Breast epithelium (tissue), 4 donors: ENCODE measurements at places on chromosomes 6 and 20. TPM values are rescaled to one million over a fixed set of nuclear protein-coding genes. Genes with fewer than 3 reads are reported as not detected.

IPCEF1 gene
- total RNA-seq, result 6.7 TPM

LINC00237 gene
- not detected for total RNA-seq

- H3K4me3 ChIP-seq, result no peak overlapping the region
- DNase-seq, result no peak
- no peak overlapping the region for H3K27ac ChIP-seq
- H3K4me1 ChIP-seq, result no peaks in the 10 kb centered on the region
Observed at GRCh38 chr20:46275091-46275490, 33.2 kb downstream of the CDH22 start.

DNA sequence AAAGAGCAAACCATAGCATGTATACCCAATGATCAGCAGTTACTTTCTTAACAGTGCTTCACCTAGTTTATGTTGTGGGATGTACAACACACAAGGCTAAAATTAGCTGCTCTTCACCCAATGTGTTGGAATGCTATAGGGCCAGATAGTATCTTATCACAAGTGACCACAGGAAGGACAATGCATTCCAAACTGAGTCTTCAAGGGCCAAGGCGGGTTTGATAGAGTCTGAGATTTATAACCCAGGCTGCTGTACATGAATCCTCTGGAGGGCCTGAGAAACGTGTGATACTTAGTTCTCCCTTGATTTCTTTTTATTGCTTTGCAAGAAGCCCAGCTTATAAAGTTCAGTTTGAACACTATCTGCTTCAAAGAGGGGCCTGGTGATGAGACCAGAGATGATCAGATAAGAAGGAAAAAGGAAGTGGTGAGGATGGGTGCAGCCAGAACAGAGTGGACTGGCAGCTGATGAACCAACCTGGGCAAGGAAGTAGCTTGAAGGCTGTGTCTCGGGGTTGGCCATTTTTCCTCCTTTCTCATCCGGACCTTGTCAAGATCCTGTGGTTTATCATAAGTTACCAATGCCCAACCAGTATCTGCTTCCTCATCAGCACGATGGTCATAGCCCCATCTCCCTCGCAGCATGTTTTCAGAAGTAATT lies 62.2 kb upstream of the BMP2 start:
- no peaks in the 10 kb centered on the region for H3K4me1 ChIP-seq
- DNase-seq, result no peak
- H3K36me3 ChIP-seq, result no peaks in the 10 kb centered on the region
- H3K4me3 ChIP-seq, result no peak overlapping the region

- DNase-seq, result no peak
- H3K4me3 ChIP-seq, result no peak overlapping the region
- no peaks in the 10 kb centered on the region for H3K36me3 ChIP-seq
- no peak overlapping the region for H3K27ac ChIP-seq
- no peaks in the 10 kb centered on the region for H3K27me3 ChIP-seq
Observed at GRCh38 chr6:169234634-169235033, 19.0 kb downstream of the THBS2 start.

DNA sequence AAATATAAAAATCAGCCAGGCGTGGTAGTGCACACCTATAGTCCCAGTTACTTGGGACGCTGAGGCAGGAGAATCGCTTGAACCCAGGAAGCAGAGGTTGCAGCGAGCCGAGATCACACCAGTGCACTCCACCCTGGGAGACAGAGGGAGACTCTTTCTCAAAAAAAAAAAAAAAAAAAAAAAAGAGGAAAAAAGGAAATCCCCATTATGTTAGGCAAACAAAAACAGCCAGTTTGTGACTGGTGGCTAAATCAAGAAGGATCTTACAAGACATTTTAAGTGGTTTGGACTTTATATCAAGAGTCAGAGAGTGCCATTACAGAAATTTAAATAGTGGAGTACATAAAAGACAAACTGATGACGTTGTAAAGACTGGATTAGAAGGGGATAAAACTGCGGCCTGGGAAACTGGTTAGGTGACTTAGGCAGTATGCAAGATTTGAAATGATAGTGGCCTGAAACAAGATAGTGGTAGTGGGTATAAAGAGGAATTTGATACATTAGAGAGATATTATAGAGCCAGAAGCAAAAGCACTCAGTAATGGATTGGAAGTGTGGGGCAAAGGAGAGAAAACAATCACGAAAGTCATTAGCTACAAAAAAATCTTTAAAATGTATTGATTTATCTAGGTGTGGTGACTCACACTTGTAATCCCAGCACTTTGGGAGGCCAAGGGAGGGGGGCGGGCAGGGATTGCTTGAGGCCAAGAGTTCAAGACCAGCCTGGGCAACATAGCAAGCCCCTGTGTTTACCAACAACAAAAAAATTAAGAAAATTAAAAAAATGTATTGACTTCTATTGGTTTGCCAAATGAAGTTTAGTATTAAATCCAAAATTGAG lies 1.7 kb upstream of the MYO6 start:
- no peak for DNase-seq
- H3K4me3 ChIP-seq, result no peak overlapping the region
- no peak overlapping the region for H3K27ac ChIP-seq
- no peaks in the 10 kb centered on the region for H3K27me3 ChIP-seq
- no peaks in the 10 kb centered on the region for H3K36me3 ChIP-seq

DNA sequence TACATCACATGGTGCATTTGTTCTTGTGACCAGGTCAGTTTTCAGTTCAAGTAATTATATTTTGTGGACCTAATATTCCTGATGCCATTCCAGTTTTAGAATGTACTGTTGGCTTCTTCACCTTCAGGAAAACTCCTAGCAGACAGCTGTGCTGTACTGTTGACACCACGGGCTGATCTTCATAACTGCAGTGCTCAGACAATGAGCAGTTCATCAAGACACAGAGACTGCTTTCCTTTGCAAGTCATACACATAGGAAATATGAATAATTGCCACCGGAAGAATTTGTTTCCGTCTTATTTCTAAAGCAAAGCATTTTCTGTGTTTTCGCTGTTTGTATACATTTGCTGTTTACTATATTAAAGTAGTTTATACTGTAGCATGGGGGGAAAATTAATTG lies 89.8 kb downstream of the C6orf118 start:
- no peaks in the 10 kb centered on the region for H3K27me3 ChIP-seq
- H3K4me1 ChIP-seq, result no peaks in the 10 kb centered on the region
- H3K4me3 ChIP-seq, result no peak overlapping the region
- H3K27ac ChIP-seq, result no peak overlapping the region
- DNase-seq, result no peak
